ENCODE measurements at places on chromosomes 4 and X. TPM values are rescaled to one million over a fixed set of nuclear protein-coding genes. Genes with fewer than 3 reads are reported as not detected.

The LUZP4 gene
- total RNA-seq, result not detected

The NR3C2 gene
- 0.17 TPM for total RNA-seq

The CXorf65 gene
- total RNA-seq, result not detected

The SPIN4 gene
- 4.2 TPM for total RNA-seq

Data from bronchus fibroblast of lung (primary cell).